ENCODE measurements at places on chromosomes 2 and 18.

DNA sequence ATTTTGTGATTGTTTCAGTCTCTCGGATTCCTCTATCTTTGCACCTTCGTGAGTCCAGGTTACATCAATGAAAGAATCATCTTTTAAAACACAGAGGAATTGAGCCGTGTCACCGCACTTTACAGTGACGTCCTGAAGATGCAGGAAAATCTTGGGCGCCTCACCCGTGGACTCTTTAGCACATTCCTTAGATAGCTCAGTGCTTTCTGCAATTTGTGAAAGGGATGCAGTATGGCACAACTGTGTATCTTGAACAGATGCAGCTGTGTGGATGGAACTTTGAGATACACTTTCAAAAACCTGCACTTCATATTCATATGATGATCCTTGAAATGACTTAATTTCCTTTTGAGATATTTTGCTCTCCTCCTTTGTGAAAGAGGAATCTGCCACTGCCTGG is 50.9 kb downstream of the TTN start:
- DNase-seq: no peak

- no peak for DNase-seq
These were observed 91.9 kb upstream of the FN1 start for GRCh38 chr2:215527736-215528135.

- no peak for DNase-seq
These were observed 245.7 kb downstream of the LOXHD1 start for GRCh38 chr18:46411191-46411828.

- DNase-seq: no peak
These were observed 40.9 kb downstream of the GYPC start for GRCh38 chr2:126696644-126697520.

DNA sequence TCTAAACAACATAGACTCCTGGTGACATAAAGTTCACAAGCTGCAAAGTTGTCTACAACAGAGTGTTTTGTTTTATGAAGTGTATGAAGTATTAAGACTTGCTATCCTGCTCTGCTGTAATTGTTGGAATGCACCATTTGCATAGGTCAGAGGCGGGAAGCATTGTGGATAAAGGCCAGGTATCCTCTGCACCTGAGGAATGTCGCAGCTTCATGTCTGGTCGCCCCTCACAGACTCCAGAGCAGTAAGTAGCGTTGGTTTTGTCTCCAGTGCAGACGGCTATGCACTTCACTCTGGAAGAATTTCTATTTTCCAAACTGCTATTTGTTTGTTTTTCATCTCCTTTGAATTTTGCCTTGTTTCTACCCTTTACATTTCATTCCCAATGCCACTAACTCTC is 63.1 kb downstream of the UNC80 start:
- DNase-seq: no peak
